ENCODE measurements at places on chromosomes 1 and 21.

DNA sequence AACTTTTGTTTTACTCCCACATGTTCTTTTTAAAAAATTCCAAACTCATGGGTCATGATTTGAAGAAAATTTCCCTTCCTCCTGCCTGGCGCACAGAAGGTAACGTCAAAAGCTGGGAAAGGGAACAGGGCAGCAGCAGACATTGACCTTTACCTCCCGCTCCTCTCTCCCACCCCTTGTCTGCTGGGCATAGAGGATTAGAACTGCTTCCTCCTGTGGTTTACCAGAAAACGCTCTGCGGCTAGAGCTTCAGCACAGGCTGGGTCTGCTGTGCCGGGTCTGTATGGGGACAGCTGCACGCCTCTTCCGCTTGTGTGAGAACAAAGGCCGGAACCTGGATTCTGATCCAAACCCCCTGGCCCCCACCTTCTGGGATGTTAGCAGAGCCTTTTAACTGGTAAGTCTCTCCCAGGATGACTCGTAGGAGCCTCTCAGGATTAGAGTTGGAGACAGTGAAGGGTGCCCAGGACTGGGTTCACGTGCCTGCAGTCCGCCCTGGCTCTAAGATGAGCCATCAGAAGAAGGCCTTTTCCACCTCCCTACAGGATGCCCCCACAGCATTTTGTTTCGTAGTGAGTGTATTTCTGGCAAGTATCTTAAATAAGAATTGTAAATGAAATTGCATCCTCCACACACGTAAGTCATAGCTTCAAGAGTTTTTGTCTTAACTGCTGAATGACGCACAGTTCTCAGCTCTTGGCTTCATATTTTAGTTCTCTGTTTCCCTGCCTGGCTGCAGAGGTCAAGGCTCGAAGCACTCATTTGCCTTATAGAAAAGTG is 5.2 kb downstream of the H6PD start:
- DNase-seq: no peak

DNA sequence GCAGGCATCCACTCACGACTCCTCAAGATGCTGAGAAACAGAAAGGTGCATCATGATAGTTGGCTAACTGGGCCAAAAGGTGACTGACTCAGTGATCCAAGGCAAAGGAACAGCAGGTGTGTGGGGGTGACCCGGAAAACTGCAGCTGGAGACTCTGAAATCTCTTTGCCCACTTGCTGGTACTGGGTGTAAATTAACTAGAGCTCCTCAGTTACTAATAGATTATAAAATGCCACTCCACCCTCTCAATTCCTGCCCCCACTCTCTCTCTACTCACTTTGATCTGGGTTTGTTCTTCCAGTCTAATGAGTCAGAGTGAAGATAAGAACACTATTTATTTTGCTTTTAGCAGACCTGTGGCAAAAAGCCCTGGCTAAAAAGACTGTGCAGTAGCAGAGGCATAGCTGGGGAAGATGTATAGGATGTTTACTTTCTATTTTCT is 7.2 kb upstream of the PIGC start:
- DNase-seq: no peak

GRCh38 chr1:48251821-48252220 is 29.3 kb downstream of the SLC5A9 start:
- DNase-seq: no peak

- DNase-seq: no peak
Observed at GRCh38 chr1:33610391-33610790, 137.9 kb downstream of the ZSCAN20 start.

DNA sequence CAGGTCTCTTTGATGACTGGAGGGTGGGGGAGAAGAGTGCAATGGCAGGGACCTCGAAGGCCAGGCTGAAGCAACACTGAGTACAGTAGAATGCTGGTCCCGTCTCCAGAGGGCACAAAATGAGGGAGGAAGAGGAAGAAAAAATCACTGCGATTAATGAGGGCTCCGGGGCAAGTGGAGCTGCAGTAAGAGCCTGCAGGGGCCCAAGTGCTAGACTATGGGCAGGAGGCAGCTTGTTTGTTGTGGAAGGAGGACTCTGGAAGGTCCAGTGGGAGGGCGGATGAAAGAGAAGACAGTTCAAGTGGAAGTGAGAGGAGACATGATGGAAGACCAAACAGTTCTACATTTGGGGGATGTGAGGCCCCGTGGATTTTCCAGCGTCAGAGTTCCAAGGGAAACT is 17.4 kb downstream of the TMCC2 start:
- no peak for DNase-seq
